ENCODE measurements at places on chromosomes 5 and 9. TPM values are rescaled to one million over a fixed set of nuclear protein-coding genes. Genes with fewer than 3 reads are reported as not detected.
A peak's percentile ranks its signal among the peaks of the same experiment; 100 is the strongest.

GRCh38 chr5:132773601-132774355 is 3.3 kb downstream of the SEPTIN8 start:
- peaks cover 72% of the 10 kb centered on the region for H3K4me1 ChIP-seq
- no peak overlapping the region for H3K4me3 ChIP-seq
- H3K27me3 ChIP-seq: no peaks in the 10 kb centered on the region
- no peak for DNase-seq
- peak overlapping the region; percentile 23 for H3K27ac ChIP-seq
- no peaks in the 10 kb centered on the region for H3K36me3 ChIP-seq

GRCh38 chr9:36902861-36903524 is 131.1 kb downstream of the PAX5 start:
- H3K36me3 ChIP-seq: no peaks in the 10 kb centered on the region
- H3K4me1 ChIP-seq: no peaks in the 10 kb centered on the region
- no peak overlapping the region for H3K4me3 ChIP-seq
- no peaks in the 10 kb centered on the region for H3K27me3 ChIP-seq
- no peak for DNase-seq

GRCh38 chr5:2173151-2173834 is 290.6 kb upstream of the IRX4 start:
- H3K27ac ChIP-seq: no peak overlapping the region
- H3K4me3 ChIP-seq: no peak overlapping the region
- DNase-seq: peak; percentile 34
- no peaks in the 10 kb centered on the region for H3K4me1 ChIP-seq
- H3K27me3 ChIP-seq: peaks cover 67% of the 10 kb centered on the region
- no peaks in the 10 kb centered on the region for H3K36me3 ChIP-seq

DNA sequence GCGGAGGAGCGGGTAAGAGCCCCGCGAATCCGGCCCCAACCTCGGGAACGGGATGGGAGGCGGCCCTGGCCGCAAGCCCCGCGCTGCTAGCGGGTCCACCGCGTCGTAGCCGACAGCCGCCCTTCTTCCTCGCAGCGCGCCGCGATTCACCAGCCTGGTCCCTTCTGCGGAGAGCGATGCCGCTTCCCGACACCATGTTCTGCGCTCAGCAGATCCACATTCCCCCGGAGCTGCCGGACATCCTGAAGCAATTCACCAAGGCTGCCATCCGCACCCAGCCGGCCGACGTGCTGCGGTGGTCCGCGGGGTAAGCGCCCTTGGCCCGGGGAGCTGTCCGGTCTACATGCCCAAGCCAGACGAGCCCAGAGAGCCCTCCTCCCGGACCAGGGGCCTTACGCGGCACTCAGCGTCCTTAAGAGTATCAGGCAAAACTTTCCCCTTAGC is 335 bp downstream of the ROPN1L start:
- DNase-seq: no peak
- H3K36me3 ChIP-seq: peaks cover 8% of the 10 kb centered on the region
- peak overlapping the region; percentile 64 for H3K4me3 ChIP-seq
- no peaks in the 10 kb centered on the region for H3K4me1 ChIP-seq
- H3K27me3 ChIP-seq: no peaks in the 10 kb centered on the region

- peak overlapping the region; percentile 54 for H3K27ac ChIP-seq
- no peaks in the 10 kb centered on the region for H3K4me1 ChIP-seq
- no peaks in the 10 kb centered on the region for H3K36me3 ChIP-seq
- no peak overlapping the region for H3K4me3 ChIP-seq
- DNase-seq: no peak
These were observed 38.2 kb upstream of the SEMA4D start for GRCh38 chr9:89536145-89536574.

- H3K4me3 ChIP-seq: no peak overlapping the region
- no peak for DNase-seq
- no peaks in the 10 kb centered on the region for H3K27me3 ChIP-seq
- H3K27ac ChIP-seq: no peak overlapping the region
These were observed 192.2 kb upstream of the C9orf72 start for GRCh38 chr9:27765266-27766072.

DNA sequence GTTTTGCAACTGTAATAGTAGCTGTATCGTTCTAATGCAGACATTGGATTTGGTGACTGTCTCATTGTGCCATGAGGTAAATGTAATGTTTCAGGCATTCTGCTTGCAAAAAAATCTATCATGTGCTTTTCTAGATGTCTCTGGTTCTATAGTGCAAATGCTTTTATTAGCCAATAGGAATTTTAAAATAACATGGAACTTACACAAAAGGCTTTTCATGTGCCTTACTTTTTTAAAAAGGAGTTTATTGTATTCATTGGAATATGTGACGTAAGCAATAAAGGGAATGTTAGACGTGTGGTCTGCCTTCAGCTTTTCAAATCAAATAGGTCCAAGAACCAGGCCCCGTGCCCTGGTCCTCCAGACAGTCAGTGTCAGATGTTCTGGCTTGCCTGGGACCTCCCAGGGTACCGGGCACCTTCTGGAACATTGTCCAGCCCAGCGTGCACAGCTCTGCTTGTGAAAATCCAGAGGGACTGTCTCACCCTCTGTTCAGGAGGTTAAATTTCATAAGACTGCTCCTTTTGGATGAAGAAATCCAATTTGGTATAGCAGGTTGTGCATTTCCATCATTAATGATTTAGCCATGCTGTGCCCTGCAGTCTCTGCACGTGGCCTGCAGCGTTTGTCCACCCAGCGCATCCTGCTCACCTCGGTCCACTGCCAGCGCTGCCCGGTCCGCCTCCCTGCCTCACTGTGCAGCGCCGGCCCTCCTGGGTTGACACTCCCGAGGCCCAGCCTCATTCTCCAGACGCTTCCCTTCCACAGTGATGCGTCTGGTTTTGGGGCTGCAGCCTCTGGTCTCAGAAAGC is 6.6 kb upstream of the AHRR start:
- H3K4me1 ChIP-seq: no peaks in the 10 kb centered on the region
- no peak overlapping the region for H3K27ac ChIP-seq
- H3K27me3 ChIP-seq: no peaks in the 10 kb centered on the region
- H3K36me3 ChIP-seq: peaks cover 75% of the 10 kb centered on the region

DNA sequence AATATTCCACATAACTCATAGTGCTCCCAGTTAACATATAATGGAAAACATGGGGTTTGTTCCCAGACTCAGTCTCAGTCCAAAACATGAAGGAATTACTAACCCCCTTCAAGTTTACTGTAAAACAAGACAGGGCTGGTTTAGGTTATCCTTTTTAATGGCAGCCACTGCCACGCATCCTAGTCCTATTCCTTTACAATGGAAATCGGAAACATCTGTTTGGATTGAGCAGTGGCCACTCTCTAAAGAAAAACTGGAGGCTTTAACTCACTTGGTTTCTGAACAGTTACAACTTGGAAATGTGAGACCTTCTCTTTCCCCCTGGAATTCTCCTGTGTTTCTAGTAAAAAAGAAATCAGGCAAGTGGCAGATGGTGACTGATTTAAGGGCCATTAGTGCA is 609.9 kb upstream of the ACO1 start:
- no peak overlapping the region for H3K27ac ChIP-seq
- no peak for DNase-seq
- H3K27me3 ChIP-seq: no peaks in the 10 kb centered on the region
- no peak overlapping the region for H3K4me3 ChIP-seq

DNA sequence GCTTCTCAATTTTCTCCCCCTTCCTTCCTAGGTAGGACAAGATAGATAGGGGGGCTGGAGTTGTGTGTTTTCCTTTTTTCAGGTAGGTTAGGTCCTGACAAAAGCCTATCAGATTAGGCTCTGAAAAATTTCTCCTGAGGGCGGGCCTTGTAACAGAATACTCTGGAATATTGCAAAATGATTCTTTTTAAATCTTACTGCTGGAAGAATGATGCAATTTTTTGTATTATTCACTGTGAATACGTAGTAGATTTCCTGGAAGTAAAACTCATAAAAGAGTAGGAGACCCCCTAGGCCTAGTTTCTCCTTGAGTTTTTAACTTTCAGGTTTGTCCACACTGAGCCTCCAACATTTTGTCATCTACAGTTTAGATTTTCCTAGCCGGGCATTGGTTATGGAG is 1701.8 kb downstream of the EFNA5 start:
- H3K27ac ChIP-seq: no peak overlapping the region
- no peak overlapping the region for H3K4me3 ChIP-seq
- DNase-seq: no peak
- no peaks in the 10 kb centered on the region for H3K36me3 ChIP-seq
- no peaks in the 10 kb centered on the region for H3K27me3 ChIP-seq

DNA sequence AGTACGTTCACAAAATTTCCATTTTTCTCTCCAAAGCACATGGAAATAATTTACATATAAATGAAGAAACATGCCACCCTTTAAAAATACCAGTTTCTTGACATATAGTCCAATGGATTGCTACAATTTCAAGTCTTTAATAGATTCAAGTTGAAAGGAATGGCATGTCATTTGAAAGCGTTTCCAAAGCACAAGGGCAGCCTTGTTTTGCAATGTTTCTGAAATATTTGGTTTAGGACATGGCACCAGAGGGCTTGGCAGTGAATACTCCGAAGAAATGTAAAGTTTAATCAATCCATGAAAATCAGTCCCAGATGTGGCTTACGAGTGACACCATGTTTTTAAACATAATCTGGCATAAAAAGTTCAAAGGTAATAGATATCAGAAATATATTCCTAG is 333.7 kb downstream of the PDE4D start:
- no peak for DNase-seq
- no peak overlapping the region for H3K4me3 ChIP-seq
- peaks cover 14% of the 10 kb centered on the region for H3K4me1 ChIP-seq

DNA sequence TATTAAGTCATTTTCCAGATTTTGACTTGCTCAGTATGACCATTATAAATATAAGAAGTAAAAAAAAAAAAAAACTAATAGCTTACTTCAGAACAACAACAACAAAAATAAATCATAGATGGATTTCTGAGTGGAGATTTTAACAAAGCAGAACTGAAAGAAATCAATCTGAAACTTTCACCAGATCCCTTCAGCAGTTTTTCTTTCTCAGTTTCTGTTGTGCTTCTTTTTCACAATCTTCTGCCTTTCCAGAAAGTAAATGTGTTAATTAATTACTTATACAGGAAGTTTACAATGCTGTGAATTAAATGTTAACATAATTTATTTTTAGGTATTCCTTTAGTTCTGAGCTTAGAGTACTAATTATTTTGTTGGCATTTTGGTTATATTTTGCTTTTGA is 73.5 kb downstream of the CHSY3 start:
- H3K27me3 ChIP-seq: no peaks in the 10 kb centered on the region
- no peak overlapping the region for H3K27ac ChIP-seq
- H3K4me3 ChIP-seq: no peak overlapping the region
- H3K36me3 ChIP-seq: no peaks in the 10 kb centered on the region

- H3K4me1 ChIP-seq: no peaks in the 10 kb centered on the region
- H3K36me3 ChIP-seq: no peaks in the 10 kb centered on the region
- no peak for DNase-seq
- no peak overlapping the region for H3K27ac ChIP-seq
These were observed 284.1 kb downstream of the ELAVL2 start for GRCh38 chr9:23541976-23542375.

DNA sequence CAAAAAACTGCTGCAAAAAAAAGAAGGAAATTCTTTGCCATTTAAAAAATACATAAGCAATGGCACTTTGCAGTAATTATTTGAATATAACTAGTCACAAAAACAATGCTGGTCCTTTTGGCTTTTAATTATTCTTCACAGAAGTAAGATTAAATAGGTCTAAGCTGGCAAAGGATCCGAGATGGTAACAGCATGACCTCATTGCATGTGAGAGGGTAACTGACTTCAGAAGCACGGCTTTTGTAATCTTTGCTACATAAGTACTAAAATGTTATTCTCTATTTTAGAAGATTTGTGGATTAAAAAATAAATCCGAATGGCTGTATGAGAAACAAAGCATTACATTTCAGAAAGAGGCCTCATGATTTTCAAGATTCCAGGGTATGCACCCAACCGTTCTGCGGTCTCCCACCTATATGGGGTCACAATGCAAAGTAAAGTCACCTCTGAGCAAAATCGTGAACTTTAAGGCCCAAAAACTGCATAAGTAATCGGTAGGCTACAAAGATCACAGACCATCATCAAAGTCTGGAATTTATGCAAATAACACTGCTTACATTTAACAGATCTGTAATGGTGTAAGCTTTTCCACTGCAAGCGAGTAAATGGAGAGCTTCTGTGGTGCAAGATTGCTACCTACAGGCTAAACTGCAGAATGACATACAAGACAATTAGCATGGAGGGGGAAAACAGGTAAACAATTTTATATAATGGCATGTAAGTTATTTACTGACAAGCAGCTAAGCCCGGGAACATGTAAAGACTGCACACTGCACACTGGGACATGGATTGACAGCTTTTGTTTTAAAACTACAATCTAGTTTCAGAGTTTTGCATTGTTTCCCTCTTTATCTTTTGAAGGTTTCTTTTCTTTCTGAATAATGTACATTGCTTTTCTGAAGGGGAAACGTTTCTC is 231.6 kb downstream of the SLF1 start:
- no peaks in the 10 kb centered on the region for H3K36me3 ChIP-seq
- peaks cover 6% of the 10 kb centered on the region for H3K4me1 ChIP-seq
- DNase-seq: peak; percentile 78
- H3K4me3 ChIP-seq: no peak overlapping the region

DNA sequence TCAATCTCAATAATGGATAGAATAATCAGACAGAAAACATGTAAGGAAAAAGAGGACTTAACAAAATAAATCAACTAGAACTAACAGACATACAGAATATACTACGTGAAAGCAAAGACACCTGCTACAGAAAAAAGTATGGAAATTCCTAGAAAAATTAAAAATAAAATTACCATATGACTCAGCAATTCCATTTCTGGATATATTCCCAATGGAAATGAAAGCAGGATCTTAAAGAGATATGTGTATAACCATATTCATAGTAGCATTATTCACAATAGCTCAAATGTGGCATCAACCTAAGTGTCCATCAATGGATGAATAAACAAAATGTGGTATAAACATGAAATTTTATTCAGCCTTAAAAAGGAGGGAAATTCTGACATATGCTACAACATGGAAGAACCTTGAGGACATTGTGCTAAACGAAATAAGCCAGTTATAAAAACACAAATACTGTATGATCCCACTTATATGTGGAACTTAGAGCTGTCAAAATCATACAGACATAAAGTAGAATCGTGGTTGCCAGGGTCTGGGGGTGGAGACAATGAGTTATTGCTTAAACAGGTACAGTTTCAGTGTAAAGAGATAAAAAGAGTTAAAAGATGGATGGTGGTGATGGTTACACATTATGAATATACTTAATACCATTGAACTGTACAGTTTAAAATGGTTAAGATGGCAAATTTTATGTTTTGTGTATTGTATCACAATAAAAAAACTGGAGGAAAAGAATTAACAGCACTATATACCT is 6.9 kb downstream of the PLAA start:
- no peak overlapping the region for H3K4me3 ChIP-seq
- no peaks in the 10 kb centered on the region for H3K27me3 ChIP-seq
- peaks cover 47% of the 10 kb centered on the region for H3K4me1 ChIP-seq
- H3K27ac ChIP-seq: no peak overlapping the region

- no peak overlapping the region for H3K27ac ChIP-seq
- no peaks in the 10 kb centered on the region for H3K4me1 ChIP-seq
- H3K27me3 ChIP-seq: peaks cover 2% of the 10 kb centered on the region
- no peak overlapping the region for H3K4me3 ChIP-seq
These were observed 11.8 kb upstream of the SCGB3A1 start for GRCh38 chr5:180603076-180603594.

PPP2CA gene
- total RNA-seq: 46.7 TPM

CTXN3 gene
- not detected for total RNA-seq

CYSRT1 gene
- total RNA-seq: not detected

C7 gene
- total RNA-seq: 205 TPM

FBP1 gene
- 34.4 TPM for total RNA-seq

PCDHB12 gene
- 1.3 TPM for total RNA-seq

FST gene
- total RNA-seq: 11.6 TPM

CHMP5 gene
- 84.6 TPM for total RNA-seq

LVRN gene
- total RNA-seq: 1.3 TPM

Measured in stomach (tissue), 19 donors.